Caudate nucleus (tissue), 63 donors: ENCODE measurements at places on chromosomes 12 and 14.

DNA sequence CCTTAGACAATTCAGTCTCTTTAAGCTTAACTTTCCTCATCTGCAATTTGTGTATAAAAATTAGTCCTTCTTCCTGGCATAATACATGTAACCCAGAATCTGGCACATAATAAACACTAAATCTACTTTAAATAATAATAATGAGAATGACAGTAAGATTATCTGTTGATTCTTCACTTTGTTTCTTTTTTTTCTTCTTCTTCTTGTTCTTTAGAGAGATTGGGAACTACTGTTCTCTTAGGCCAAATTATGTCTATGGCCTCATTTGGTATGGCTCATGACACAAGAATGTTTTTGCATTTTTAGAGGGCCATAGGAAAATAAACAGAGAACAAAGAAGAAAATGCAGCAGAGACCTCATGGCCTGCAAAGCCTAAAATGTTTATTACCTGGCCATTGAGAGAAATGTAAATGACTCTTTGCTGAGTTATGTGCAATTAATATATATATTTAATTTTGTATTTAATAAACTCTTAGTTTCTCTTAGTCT is 275.8 kb downstream of the SLC6A15 start:
- no peak for DNase-seq

- no peak for DNase-seq
Measured at GRCh38 chr12:106710143-106710893, 64.2 kb upstream of the RIC8B start.

GRCh38 chr14:105449276-105450122 is 25.1 kb upstream of the CRIP2 start:
- no peak for DNase-seq

DNA sequence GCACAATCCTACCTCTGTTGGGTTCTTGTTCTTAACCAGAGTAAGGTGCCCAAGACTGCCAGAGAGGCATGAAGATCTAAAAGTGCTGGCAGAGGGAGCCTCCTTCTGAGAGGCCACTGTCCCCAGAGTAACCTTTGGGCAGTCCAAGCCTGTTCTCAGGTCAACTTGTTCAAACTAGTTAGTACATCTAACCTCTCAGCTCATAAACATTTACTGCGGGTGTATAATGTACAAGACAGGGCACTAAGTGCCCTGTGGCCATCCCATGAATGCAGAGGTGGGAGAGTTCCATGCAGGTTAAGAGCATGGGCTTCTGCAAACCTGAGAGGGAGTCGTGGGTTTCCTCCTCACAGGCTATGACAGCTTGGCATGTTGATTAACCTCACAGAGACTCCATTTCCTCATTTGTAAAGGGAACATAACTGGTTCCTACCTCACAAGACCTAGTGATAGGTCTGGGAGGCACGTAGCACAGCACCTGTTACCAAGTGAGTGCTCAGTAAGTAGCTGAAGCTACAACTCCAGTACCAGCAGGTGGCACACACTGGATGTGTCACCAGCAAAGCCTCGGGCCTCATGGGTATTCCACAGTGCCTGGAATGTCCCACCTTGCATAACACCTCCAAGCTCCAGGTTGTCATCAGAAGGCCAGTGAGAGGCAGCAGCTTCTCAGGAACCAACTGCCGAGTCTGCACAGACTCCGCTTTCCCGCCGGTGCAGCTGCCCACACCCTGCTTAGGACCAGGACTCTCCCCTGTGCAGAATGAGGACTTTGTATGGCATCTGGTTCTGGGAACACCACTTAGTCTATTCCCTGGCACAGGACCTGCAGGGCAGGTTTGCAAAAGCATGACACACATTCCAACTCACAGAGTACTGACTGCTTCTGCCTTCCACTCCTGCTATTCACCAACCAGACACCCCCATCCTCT is 4.4 kb downstream of the VDR start:
- no peak for DNase-seq

GRCh38 chr14:45990252-45990651 is 661.3 kb downstream of the RPL10L start:
- DNase-seq: no peak

- DNase-seq: no peak
Measured at GRCh38 chr12:128786741-128787391, 36.9 kb downstream of the SLC15A4 start.

DNA sequence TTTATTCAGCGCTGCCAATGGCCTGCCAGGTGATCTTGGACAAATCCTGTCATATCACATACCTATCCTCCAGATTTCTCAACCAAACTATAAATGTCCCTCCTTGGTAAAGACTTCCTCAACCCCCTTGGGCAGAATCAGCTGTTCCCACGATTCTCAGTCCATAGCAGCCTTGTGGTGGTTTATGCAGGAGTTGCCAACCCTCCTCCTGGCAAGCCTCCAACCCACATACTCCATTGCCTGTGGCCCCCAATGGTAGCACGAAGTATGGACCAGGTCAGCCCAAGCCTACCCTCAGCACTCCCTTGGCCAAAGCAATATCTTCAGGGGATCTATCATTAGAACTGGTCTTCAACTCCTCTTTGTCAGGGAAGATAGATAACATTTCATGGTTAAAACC is 27.0 kb downstream of the FBLN5 start:
- no peak for DNase-seq

DNA sequence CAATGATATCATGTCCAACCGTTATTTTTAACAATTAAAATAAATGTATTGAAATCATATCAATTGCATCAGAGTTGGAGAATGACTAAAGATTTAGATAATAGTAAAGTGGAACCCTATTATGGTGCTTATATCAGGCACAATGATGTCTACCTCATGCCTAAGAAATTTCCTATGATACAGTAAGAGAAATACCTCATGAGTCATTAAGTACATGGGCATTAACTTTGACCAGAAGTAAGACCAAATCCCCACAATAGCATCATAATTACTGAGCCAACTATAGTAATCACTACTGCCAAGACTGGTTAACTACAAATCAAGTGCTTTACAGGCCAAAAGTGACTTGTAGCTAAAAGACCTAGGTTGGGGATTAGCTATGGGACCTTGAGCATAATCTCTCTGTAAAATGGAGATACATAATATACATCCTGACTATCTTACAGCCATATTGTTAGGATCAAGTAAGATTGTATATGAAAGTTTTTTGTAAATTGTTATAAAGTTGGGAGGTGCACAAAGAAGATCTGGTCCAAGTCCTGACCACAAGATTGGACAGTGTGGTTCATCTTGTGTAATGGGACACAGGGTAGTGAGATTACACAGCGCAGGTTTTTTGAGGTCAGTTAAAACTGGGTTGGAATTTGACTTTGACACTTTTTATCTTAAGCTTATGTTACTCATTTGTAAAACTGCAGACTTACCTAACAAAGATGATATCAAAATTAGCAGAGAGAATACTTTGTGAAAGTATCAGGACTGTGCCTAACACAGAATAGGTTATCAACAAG is 60.5 kb downstream of the ERGIC2 start:
- DNase-seq: no peak

DNA sequence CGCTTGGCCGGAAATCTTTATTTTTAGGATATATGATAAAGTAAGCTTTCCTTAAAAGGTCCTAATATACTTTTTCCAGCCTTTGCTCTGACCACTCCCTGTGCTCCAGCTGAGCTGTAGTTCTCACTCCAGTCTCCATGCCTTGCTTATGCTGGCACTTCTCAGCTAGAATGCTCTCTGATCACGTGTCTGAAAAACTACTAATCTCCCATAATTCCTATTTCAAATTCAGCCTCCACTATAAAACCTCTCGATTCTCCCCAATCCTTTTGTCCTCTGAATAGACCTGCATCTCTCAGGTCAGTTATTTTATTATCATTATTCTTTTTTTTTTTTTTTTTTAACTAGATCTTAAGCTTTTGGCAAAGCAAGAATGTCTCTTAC is 3.7 kb downstream of the BIN2 start:
- DNase-seq: no peak

DNA sequence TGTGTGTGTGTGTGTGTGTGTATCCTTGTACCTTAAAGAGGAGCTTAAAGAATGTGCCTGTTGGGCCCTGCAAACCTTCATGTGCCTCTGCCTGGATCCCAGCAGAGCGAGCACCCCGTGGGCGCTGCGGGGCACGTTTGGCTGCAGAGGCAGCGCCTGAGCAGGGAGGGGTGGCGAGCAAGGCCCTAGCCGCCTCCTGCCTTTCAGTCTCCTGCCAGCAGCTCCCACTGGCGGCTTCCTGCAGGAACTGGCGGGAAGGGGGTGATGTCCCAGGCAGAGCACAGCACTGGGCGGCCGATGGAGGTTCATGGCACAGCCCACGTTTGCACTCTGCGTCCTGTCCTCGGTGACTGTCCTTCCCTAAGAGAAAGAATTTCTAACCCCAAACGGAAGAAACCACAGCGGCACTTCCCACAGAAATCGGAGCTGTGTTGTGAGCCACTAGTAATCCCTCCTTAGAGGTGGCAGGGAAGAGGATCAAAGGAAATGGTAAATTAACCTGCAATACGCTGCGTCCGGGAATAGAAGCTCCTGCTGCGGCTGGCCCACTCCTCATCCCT is 19.8 kb downstream of the ZBTB42 start:
- no peak for DNase-seq

DNA sequence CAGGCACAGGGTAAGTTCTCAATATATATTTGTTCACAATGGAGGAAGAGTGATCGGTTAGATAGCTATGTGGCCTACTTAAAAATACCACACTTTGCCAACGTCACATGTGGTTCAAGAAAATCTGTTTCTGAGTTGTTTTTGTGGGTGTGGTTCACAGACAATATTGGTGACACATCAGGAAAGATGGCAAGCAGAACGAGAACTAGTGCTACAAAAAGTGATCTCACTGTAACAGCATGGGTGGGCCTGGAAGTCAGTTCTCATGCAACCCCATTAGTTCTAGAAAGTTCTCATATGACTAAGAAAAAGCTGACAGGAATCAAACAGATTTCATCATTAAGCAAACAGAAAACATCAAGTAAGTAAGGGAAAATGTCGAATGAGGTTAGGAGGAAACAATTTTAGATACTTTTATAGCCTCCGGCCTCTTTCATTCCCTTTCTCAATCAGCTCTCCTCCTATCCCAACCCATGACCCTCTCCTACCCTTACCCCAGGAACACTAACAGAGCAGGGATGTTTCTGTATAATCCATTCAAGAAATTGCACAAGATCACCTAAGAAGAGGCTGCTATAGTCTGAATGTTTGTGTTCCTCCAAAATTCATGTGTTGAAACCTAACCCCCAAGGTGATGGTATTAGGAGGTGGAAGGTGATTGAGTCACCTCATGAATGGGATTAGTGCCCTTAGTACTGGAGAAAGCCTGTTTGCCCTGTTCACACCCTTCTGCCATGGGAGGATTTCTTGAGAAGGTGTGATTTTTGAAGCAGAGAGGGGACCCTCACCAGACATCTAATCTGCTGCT is 15.5 kb upstream of the NTN4 start:
- DNase-seq: no peak

- no peak for DNase-seq
Measured at GRCh38 chr12:49865782-49866135, 22.9 kb upstream of the BCDIN3D start.

DNA sequence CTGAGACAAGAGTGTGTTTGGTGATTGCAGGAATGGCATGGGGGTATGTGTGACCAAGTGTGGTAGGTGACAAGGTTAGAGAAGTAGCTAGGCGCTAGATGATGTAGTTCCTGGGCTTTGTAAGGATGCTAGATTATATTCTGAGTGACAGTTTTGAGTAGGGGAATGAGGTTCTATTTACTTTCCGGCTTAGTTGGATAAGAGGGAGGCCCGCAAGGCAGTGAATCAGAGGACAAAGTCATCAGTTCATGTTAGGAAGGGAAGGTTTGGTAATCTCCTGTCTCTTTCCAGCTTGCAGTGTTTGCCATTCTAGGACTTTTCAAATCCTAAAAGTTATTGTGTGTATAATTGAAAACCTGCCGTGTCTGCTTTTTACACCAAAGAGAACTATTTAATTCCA is 45.0 kb downstream of the CFAP54 start:
- DNase-seq: no peak

DNA sequence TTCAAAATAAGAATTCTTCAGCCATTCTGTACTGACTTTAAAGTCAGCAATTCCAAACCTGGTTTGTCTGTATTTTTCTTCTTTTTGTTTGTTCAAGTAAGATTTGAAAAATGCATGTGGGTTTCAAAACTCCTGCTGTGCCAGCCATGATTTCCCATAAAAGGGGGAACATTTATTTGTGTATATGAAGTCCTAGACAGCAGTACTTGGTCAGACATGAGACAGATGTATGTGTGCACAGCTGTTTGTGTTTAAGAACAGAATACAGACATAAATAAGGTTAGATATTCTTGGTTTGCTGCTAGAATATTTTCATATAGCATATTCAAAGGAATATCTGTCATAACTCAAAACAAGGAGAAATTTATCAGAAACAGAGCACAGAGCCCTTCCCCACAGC is 236.0 kb downstream of the ADAMTS20 start:
- DNase-seq: no peak

DNA sequence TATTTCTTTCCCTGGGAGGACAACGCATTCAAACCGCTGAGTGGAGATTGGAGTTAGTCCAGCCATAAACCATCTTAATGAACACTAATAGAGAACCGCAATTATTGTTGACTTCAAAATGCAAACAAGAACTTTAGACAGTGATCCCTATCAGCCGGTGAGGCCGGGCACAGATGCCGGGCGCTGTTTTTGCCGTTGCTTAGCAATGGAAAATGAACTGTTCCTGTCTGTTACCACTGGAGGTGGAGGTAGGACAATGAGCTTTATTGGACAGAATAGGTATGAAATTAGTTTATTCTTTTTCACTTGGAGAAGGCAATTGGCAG is 216.8 kb downstream of the TTC8 start:
- DNase-seq: no peak

GRCh38 chr14:54226103-54226502 is 170.7 kb upstream of the CDKN3 start:
- DNase-seq: no peak
